ENCODE measurements at places on chromosomes 13 and 19.
A peak's percentile ranks its signal among the peaks of the same experiment; 100 is the strongest.

GRCh38 chr13:49453465-49453864, 9.4 kb downstream of the SETDB2 start:
- no peak for DNase-seq

DNA sequence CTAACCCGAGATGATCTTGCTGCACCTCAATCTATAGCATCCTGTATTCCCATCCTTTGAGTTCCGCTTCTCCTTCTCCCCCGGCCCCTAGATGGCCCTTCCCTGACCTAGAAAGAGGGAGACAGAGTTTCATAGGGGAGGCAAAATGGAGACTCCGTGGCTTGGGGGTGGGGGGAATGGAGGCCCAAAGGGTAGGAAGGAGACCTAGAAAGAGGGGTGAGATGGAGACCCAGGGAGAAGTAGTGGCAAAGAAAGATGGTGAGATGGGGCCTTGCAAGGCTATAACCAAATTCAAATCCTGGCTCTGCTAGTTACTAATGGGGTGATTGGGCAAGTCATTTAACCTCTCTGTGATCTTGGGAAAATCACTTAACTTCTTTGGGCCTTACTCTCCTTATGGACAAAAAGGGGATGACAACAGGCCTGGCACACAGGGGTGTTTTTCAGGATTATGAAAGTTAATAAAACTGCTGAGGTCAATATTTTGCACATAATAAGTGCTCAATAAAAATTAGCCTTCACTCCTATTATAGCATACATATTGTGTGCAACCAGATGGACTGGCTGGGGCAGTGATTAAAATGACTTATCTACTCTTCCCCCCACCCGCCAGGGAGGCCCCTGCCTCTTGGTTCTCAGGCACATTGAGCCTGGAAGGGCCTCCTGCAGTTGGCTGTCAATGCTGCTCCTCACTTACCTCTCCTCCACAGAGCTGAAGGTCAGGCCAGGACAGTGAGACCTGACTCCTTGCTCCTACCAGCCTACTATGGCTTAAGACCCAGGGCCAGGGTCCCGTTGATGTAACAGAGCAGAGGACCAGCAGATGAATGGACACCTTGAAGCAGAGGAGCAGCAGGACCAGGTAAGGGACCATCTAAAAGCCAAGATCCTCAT, 633 bp downstream of the SPHK2 start:
- DNase-seq = no peak

DNA sequence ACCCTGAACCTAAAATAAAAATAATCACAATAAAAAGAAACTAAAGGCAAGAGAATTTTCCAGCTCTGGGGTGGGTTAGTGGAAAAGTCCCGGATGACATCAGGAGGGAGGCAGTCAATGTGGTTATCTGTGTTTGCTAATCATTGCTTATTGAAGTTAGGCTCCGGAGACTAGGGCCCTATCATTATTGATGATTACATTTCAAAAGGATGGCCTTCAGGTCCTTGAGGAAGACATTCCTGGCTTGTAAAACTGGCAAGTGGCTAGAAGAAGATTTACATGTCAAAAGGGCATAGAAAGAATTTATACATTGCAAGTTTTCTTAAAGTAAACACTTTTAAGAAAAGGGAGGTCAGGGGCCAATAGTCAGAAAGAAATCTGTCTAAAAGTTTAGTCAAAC, 123.4 kb downstream of the POSTN start:
- DNase-seq = no peak

DNA sequence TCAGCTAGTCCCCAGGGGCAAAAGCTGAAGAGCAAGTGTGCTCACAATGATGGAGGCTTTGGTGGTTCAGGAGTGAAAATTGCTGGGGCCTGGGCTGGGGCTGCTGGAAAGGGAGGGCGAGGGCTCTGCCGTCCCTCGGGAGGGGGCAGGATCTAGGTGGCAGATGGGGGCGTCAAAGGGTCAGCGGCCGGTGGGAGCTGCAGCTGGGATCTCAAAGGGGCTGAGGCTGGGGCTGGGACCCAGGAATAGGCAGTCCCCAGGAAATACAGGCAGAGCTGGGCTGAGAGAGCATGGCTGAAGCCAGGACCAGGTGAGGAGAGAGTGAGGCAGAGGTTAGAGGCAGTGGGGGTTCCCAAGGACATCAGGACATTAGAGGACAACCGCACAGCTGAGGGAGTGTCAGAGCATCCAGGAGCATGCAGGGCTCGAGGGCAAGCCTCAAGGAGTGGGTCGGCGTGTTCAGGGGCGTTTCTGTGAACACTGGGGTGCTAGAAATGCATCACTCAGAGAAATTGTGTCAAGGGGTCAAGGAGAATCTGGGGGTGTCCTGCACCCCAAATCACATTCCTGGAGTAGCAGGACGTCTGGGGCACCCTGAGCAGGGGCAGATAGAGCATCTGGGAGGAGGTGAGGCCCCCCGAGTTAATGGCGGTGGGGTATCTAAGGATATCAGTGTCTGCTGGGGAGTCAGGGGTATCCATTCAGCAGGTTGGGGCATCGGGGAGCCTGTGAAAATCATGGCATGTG, 1.2 kb upstream of the SYNE4 start:
- DNase-seq = no peak

GRCh38 chr13:44300895-44301638, 72.6 kb upstream of the SERP2 start:
- peak; percentile 85 for DNase-seq

All from retinal pigment epithelial cell (primary cell).